ENCODE measurements at places on chromosomes 11 and 22.
A peak's percentile ranks its signal among the peaks of the same experiment; 100 is the strongest.

GRCh38 chr11:69467646-69468045, 13.8 kb upstream of the LINC01488 start:
- no peak for DNase-seq

- DNase-seq: no peak
Observed at GRCh38 chr11:32671051-32671450, 87.4 kb downstream of the EIF3M start.

GRCh38 chr11:20933086-20933485, 263.7 kb downstream of the NELL1 start:
- DNase-seq: no peak

- no peak for DNase-seq
Observed at GRCh38 chr22:46145361-46145851, 4.9 kb upstream of the PPARA start.

GRCh38 chr11:130167146-130167545, 7.6 kb downstream of the ST14 start:
- DNase-seq: no peak

- no peak for DNase-seq
Observed at GRCh38 chr11:74141241-74141695, 29.5 kb downstream of the C2CD3 start.

- no peak for DNase-seq
Observed at GRCh38 chr11:100229086-100229485, 458.0 kb upstream of the ARHGAP42 start.

DNA sequence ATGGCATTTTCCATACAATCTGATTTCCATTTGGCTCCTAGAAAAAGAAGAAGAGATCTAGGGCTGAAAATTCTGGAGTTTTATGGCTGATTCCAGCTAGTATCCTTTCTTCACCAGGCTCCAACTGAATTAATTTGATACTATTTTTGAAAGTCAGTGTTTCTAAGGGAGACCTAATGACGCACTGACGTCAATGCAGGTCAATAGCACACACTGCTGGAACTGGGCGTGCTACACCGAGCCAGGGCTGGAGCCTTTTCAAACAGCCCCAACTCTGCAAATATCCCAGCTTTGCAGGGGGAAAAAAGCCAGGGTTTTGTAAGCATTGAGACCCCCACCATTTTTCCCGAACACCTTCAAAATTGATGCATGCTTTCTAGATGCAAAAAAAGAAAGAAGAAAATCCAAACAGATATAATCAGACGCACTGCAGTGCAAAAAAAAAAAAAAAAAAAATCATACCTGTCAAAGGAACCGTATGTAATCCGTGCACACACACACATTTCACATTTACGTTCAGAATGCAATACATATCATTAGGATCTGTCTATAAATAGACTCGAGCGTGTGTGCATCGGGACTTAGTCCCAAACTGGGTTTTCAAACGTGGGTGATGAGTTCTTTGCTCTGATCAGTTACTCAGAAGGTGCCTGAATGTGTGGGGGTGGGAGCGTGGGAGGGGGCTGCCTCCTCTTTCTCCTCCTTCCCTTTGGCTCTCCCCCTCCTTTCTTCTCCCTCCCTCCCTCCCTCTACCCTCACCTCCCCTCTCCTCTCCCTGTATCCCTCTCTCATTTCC, 124.5 kb upstream of the HSD17B12 start:
- no peak for DNase-seq

- peak; percentile 56 for DNase-seq
Observed at GRCh38 chr11:47234669-47235100, 13.9 kb downstream of the ACP2 start.

DNA sequence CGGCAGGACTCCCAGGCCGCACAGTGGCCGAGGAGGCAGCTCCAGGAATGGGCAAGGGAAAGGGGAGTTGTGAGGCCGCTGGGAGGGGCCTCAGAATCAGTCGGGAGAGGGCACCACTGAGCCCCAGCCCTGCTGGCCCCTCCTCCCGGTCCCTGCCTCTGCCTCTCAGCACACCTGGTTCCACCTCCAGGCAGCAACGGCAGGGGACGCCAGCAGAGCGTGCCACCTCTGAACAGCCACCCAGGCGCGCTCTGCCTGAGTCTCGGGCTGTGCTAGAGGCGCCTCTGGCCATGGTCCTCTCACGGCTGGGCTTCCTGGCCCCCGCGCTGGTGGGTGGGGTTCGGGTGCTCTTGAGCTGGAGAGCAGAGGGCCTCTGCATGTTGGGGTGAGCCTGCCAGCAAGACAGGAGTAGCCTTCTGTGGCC, 33.0 kb downstream of the MOB2 start:
- no peak for DNase-seq

DNA sequence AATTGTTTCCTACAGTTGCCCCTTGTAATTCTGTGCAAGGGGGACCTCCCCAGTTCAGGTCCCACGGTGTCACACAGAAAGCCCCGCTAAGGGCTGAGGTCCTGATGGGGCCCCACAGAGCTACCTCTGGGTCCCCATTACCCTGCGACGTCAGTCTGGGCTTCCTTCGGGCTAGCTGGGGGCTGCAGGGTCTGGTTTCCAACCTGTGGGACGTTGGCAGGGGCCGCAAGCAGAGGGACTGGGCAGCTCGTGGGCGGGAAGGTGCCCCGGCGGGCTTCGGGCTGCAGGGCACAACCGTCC, 698 bp downstream of the SLC37A4 start:
- no peak for DNase-seq

DNA sequence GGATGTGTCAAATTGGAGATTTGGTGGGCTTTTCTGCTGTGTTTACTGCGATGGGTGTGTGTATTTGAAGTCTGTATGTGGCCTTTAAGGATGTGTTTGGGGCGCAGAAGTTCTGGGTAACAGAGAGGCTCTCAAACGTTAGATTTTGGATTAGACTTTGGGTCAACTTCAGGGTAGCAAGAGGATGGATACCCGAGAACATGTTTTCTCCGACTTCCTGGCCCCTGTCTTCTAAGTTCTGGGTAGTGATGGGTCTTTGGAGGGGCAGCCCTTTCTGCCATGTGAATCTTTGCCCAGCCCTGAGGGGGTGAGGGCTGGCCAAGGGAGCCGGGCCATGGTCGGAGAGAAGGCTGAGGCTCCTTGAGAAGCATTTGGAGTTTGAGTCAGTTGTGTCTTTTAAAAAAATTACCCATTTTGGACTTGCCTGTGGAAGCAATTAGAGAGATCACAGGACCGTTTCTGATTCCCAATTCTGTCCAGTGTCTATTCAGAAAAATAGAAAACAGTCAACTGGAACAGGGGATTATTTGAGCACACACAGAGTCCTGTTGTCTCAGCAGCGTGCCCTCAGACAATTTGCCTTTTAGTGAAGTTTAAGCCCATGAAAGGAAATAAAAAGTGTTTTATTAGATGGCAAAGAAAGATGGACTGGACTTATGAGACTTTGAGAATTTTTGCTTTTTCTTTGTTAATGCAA, 114.4 kb downstream of the PTPRJ start:
- DNase-seq: no peak

DNA sequence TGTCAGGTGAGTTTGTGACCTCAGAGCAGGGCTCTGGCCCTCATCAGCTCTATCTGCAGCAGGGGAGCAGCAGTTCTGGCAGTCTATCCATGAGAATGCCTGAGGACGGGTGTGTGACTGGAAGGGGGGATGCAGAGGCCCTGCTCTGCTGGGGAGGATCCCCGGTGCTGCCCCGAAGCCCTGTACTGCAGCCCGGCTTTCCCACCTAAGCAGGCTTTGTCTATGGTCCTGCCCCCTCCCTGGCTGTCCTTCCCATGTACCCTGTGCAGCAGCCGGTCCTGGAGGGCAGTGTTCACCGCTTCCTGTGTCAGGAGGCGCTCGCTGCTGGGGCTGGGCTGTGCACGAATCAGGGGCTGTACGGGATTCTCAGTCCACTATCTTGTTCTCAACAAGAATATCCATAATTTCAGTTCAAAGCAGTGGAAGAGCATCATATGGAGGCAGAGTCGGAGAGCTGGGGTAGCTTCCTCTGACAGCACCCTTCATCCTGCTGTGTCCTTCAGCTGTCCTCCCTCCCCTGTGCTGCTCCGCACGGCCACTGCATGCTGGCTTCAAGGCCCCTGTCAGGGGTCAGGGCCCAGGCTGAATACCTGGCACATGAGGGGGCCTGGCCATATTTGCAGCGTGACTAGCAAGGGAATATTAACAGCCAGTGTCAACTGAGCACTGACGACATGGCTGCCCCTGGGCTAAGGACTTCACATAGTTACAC, 125.2 kb downstream of the CTTN start:
- no peak for DNase-seq

GRCh38 chr11:73991471-73992006, 8.9 kb upstream of the UCP2 start:
- no peak for DNase-seq

DNA sequence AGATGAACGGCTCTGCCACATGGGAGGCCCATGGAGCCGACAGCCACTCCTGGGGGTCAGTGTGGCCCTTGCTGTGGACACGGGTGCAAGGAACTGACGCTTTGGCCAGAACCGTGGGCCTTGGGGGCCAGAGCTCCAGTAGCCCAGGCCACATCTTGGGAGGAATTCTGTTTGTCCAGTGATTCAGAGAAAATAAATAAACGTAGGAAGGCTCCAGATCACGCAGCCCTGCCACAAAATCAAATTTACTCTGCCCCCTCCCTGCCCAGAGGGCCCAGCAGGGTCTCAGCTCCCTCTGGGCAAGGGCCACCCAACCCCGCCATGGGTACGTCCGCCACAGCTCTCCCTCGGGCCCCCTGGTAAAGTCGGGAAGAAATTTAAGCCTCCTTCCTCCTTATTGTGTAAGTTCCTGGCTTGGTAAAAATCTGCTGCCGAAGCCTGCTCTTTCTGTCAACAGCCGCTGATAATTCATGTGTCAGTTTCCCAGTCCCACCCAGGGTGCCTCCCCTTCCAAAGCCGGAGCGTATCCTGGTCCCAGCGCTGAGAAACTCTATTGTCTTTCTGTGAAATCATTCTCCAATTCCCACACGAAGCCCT, 6.9 kb upstream of the MUC5AC start:
- DNase-seq: no peak

DNA sequence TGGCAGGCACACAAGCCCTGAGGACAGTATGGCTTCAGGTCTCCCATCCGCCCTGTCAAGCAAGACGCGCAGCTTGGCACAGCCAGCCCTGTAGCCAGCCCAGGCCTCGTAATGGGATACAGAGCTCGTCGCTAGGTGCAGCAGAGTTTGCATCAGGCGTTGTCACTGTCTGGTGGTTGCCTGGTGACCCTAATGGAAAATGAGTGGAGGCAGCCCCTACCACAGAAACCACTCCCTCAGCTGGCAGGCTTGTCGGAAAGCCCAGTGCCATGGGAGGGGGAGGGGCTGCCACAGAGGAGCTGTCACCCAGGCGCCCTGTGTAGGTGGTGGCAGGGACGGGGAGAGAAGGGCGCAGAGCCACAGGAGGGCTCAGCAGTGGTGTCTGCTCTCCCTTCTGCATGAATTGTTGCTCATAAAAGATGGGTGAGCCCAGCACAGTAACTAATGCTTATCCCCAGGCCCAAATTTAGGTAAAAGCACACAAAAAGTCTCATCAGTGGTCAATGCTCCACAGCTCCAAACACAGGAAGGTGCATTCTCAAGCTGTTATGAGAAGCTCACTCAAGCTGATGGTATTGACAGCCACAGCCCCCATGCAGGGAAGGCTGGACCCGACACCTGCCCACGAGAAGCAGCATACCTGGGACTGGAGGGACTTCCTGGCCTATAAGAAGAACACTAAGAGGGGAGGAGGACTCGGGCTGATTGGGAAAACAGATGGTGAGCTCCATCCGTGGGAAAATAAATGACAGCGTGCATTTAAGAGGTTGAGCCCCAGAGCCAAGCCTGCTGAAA, 164.6 kb downstream of the ETS1 start:
- peak; percentile 80 for DNase-seq

DNA sequence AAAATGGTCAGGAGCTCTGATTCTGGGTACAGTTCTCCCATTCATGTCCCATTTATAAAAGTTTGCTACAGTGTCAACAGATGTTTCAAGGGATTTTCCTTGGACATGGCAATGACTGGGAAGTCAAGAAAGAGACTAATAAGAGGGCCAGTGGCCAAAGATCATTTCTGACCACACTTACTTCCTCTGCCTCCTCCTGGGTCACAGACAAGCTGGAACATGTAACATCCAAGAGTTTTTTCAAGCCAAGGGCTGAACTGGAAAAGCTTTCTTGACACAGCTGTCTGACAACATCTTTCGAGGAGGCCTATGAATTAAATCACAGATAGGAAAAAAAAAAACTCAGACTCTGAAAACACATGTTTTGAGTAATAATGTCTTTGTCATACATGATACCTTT, 8.7 kb downstream of the COMMD9 start:
- DNase-seq: no peak

DNA sequence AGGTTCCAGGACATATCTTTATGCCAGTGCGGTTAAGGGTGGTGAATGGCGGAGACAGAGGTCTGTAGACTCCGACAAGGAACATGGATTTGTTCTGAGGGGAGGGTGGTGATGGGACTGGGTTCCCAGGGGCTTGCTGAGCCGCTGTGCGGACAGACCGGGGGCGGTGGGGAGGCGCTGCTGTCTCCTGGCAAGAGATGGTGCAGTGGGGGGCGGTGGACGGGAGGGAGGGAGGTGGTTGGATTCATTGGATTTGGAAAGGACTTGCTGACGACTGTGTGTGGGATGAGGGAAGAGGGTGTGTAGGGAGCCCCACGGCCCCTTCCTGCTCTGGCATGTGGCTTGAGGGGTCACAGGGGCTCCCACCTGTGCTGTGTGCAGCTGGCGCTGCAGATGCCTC, 43.2 kb downstream of the FLRT1 start:
- no peak for DNase-seq

DNA sequence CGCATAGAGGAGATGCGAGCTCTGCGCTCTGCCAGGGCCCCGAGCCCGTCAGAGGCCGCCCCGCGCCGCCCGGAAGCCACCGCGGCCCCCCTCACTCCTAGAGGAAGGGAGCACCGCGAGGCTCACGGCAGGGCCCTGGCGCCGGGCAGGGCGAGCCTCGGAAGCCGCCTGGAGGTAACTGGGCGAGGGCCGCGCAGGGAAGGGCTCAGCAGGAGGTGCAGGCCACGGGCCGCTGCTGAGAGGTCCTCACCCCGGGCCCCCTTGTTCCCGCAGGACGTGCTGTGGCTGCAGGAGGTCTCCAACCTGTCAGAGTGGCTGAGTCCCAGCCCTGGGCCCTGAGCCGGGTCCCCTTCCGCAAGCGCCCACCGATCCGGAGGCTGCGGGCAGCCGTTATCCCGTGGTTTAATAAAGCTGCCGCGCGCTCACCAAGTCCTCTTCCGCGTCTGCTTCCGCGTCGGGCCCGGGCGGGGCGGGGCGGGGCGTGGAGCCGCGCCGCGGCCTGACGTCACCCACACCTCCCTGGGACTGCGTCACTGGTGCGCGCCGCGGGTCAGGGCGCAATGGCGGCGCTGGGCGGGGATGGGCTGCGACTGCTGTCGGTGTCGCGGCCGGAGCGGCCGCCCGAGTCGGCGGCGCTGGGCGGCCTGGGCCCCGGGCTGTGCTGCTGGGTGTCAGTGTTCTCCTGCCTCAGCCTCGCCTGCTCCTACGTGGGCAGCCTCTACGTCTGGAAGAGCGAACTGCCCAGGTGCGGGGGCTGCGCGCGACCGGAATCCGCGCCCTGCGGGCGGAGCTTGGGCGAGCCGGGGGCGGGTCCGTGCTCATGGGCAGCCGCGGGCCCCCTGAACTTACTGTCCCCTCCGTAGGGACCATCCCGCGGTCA, at the start of gene RCE1:
Gene RCE1 (plus strand): TSS at position 546 of the 880 bp plus-strand sequence. CDS start 15 bp downstream, at position 561.
- DNase-seq: peak; percentile 86

Data from stimulated activated naive CD4-positive, alpha-beta T cell (primary cell).